Osteoblast (primary cell): ENCODE measurements at places on chromosomes 13 and 19. TPM values are rescaled to one million over a fixed set of nuclear protein-coding genes. Genes with fewer than 3 reads are reported as not detected.

DNA sequence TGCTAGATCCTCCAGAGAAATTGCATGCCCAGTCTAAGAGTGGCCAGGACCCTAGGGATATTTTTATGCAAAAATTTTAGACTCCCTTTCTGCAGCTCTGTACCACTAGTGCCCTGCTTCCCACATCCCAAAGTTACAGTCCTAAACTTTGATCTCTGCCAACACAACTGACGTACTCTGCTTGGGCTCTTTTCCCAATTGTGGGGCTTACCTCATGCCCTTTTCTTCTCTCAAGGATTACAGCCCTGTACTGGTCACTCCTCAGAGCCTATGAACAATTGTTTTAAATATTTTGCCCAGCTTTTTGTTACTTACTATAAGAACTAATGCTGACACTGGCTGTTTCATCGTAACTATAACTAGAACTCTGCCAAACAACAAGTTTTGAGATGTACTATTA is 57.8 kb upstream of the FBXL3 start:
- no peak for DNase-seq

GRCh38 chr13:106799781-106800335 is 231.9 kb upstream of the ARGLU1 start:
- DNase-seq: no peak

GRCh38 chr19:1690699-1691307 is 38.4 kb upstream of the TCF3 start:
- DNase-seq: peak; percentile 82

DNA sequence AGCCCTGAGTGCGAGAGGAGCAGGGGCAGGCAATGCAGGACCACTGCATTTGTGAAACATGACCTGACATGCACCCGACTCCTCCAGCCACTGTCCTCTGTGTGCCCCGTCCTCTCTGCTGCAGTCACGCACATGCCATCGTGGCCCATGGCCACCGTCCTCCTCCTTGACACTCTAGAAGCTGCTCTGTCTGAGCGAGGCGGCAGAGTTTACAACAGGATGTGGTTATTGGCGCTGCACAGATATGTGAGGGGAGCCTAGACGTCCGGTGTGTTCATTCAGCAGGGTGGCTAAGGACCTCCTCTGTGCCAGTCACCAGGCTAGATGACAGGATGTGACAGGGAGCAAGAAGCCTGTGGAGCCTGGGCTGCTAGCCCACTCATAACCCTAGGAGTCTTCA is 277.8 kb downstream of the FOXO1 start:
- no peak for DNase-seq

Gene ZNF628
- total RNA-seq: 1.5 and 2.9 TPM in 2 replicates

Gene CCDC8
- 17.4 and 22.1 TPM in 2 replicates for total RNA-seq

Gene RNF113B
- total RNA-seq: not detected in 2 replicates

Gene ZNF320
- total RNA-seq: 10.0 and 11.2 TPM in 2 replicates
